ENCODE measurements at places on chromosomes 4 and X.
A peak's percentile ranks its signal among the peaks of the same experiment; 100 is the strongest.

DNA sequence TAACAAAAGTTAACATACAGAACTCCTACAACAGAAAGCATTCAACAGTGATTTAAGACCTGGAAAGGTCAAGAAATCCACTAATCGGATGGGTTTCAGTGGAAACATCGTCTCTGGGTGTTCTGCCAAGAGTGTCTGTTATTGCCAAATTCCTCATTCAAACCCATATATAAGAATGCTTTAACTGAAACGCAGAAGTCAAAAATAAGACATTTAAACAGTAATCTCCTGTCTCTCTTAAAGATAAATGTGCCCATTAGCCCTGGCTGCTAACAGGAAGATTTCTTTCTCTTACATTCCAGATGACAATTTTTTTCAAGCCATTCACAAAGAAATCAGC is 31.5 kb downstream of the DCTD start:
- DNase-seq, result no peak

DNA sequence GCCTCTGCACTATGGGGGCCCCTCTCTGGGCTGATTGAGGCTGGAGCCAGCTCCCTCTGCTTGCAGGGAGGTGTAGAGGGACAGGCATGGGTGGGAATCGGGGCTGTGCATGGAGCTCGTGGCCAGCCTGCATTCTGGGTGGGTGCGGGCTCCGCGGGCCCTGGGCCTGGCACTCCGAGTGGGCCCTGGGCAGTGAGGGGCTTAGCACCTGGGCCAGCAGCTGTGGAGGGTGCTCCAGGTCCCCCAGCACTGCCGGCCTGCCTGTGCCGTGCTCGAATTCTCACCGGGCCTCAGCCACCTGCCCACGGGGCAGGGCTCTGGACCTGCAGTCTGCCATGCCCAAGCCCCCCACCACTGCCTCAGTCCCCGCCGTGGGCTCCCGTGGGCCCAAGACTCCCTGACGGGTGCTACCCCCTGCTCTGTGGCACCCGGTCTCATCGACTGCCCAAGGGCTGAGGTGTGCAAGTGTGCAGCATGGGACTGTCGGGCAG is 681.2 kb downstream of the PDHA2 start:
- no peak for DNase-seq

DNA sequence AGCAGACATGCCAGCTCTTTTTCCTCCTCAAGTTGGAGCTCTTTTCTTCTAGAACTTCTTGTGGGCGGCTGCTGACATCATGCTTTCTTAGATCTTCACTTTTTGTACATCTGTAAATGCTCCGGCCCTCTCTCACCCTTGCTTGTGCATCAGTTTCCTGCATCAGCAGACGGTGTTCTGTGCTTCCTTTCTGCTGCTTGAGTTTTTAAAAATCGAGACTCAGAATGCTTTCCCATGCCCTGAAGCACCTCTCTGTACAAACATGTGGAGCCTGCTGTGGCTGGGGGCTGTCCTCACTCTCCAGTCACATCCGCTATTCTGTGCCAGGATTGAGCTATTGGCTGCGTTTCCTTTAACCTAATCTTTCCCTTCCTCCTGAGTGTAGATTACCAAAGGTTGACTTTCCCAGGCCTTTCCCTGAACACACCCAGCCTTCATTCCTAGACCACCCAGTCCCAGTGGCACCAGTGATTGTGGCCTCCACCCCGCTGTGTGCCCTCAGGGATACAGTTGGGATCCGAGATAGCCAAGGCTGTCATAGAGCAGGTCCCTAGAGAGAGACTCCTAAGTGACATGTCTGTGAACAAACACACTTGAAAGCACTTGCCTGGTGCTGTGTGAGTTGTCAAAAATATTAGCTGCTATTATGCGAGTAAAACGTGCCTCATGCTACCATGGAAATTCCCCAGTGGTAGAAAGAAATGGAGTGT is 41.9 kb downstream of the TNIP2 start:
- DNase-seq, result peak; percentile 48

DNA sequence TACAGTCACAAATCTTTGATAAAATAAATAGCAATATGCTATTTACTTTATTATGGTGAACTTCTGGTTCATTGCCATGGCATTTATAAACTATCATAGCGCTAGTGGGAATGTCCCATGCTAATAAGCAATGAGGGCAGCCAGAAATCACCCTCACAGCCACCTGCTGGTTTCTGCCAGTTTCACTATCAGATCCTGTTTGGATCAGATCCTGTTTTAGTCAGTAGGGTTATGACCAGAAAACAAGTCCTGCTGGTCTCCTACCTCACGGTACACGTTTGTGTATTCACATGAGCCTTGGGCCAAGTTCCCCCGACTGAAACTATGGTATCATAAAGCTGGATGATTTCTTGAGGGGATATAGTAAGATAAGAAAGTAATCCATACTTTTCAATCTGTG is 17.7 kb downstream of the FOXR2 start:
- DNase-seq, result no peak

DNA sequence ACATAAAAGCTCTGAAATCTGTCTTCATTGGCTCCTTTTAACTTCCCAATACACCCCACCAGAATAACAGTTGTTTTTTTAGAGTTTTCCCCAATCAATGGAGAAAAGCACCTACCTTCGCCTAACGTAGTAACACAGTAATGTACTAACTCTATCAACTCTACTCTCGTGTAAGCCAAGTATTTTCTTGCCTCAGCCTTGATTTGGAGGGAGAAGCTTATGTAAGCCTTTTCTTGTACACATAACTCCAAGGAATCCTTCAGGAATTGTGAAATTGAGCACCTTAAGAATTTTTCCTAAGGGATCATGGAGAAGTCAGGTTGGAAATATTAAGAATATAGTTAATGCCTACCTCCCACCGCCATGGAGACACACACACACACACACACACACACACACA is 181.2 kb downstream of the RAPGEF2 start:
- no peak for DNase-seq

DNA sequence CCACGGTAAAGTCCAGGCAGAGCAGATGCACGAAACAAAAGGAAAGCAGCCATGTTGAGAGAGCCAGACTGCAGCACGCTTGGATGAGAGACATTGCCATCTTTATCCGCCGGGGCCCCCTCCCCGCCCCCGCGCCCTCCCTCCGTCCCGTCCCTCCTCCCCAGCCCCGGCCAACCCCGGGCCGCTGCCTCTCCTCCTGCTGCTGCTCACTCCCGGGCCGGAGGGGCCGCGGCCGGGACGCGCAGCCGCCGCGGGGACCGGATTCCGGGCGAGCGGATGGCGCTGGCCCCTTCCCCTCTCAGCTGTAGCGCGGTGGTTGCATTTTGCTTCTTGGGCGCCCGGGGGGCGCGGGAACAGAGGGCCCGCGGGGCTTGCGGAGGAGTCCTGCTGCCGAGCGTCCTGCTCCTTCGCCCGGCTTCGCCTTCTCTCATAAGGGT is 542 bp downstream of the RNF150 start:
- DNase-seq, result no peak

DNA sequence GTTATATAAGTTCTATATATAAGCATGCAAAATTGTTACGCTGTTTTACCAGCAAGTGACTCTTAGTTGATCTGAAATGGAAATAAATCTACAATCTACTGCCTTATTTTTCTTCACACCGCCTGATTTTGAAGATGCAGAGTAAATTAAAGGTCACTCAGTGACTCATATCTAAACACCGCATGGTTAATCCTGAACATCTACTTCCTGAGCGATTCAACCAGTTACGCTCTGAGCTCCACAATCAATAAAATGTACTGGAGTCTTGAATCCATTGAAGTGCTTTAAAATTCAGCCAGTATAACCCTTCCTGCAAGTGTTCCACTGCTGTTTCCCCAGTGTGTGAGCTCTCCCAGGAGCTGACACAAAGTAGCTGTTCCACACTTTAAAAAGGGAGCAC is 192.8 kb downstream of the SLC7A11 start:
- no peak for DNase-seq

GRCh38 chr4:4631150-4631549 is 89.3 kb upstream of the STX18 start:
- no peak for DNase-seq

- no peak for DNase-seq
Observed at GRCh38 chr4:109186458-109186945, 116.0 kb downstream of the COL25A1 start.

DNA sequence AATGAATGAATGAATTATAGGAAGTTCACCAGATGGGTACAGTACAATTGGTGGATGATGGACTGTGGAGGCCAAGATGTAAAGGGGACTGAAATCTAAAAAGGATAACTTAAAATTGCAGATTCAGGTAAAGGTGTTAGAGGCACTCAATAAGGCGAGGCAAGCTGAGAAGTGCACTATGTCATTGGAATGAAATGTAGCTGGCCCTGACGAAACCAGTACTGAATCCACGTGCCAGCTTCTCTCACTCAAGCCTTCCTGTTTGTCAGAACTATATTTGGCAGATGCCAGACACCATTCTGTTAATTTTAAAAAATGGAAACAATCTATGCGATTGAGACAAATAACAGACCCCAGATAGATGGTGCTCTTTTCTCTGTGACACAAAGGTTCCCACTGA is 1039.1 kb upstream of the TENM3 start:
- no peak for DNase-seq

- DNase-seq, result no peak
Observed at GRCh38 chrX:148574237-148574973, 74.0 kb downstream of the AFF2 start.

DNA sequence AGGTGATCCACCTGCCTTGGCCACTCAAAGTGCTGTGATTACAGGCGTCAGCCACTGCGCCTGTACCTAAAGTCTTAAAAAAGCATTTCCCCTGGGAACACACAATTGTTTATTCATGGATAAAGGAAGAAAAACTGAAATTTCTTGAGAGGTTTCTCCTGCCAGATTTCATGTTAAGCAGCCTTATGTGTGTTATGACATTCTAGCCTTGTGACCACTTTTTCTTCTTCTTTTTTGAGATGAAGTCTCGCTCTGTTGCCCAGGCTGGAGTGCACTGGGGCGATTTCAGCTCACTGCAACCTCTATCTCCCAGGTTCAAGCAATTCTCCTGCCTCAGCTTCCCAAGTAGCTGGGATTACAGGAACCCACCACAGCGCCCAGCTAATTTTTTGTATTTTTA is 57.8 kb upstream of the PLAC8 start:
- no peak for DNase-seq

GRCh38 chrX:23937100-23937499 is 29.3 kb downstream of the CXorf58 start:
- no peak for DNase-seq

GRCh38 chr4:125732632-125733031 is 417.9 kb downstream of the FAT4 start:
- DNase-seq, result no peak

- no peak for DNase-seq
Observed at GRCh38 chr4:138669479-138670315, 345.9 kb upstream of the NOCT start.

GRCh38 chrX:110699109-110699508 is 96.5 kb downstream of the CHRDL1 start:
- DNase-seq, result no peak

DNA sequence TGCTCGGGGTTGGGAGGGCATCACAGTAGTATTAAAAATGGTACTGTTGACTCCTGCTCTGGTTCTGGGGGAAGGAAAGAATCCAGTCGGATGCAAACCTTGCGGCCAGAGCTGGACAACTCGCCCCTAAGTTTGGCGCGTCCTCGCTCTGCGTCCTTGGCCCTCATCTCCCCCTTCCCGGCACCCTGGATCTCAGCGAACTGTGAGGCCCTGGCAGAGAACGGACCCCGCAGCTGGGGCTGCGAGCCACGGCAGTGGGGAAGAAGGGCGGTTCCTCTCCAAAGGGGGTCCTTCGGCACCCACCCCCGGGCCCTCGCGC is 14.0 kb downstream of the ARHGEF6 start:
- no peak for DNase-seq

- DNase-seq, result peak; percentile 77
Observed at GRCh38 chrX:39869846-39870601, 227.7 kb downstream of the BCOR start.

DNA sequence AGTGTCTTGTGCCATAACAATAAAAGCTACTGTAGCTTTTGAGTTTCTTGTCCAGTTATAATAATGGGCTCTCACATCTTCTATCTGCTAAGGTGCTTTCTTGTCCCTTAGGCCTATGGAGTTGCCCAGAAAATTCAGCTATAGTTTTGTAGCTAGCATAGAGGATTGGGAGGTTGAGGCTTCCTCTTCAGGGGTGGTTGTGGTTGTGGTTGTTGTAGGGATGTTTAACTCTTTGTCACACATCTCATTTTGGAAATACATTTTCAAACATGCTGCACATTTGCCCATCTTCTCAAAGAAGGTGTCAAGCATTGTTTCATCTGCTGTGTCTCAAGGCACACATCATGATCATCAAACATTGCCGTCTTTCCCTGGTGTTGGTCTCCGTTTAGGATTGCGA is 65.0 kb downstream of the ATXN3L start:
- no peak for DNase-seq

DNA sequence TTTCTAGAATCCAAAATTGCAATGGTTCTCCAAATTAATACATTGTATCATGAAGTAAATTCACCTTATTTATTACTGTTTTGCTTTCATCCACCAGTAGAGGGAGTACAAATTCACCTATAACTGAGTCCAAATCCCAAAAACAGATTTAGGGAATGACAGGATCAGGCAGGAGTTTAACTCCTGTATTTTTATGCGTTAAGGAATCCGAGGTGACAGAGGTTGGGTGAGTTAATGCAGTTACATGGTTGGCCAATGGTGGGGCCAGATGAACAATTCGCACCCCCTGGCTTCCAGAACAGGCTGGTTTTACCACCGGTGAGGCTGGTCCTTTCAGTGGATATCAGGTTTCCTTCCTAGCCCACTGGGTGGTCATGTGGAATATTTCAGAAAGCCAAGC is 82.4 kb downstream of the MTNR1A start:
- DNase-seq, result no peak

- no peak for DNase-seq
Observed at GRCh38 chr4:99625369-99625768, 32.3 kb downstream of the C4orf54 start.

DNA sequence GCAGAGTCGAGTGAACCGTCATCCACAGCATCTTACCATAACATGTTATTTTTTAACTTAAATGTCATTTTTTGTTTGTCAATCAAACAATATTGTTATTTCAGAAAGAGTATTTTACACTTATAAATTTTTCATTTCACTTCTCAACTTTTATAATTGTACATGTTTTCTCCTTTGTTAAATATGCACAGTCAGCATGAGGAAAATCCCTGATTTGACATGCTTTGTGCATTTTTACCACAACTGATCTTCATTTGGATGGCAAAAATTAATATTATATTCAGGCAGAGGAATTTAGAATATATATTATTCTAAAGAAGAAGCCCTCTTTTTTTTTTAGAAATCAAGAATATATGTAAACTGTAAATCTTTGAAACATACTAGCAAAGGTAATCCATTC is 958.0 kb upstream of the PCDH7 start:
- DNase-seq, result no peak

- peak; percentile 75 for DNase-seq
Observed at GRCh38 chrX:107672955-107673378, 44.7 kb downstream of the PRPS1 start.

DNA sequence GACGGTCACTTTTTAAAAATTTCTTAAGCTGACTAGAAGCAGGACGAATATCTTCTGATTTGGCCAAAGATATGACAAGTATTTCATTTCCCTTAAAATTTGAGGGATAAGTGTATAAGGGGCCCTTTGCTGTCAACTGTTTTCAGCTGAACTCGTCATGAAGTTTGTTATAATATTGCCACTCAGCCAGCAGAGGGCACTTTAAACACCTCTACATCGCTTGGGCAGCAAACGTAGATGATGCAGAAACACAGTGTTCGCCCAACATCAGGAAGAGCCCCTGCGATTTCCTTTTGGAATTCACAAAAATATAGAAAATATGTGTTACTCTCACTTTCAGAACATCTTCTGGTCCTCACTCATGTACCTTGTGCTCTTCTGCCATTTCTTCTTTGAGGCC is 435.7 kb upstream of the FMR1 start:
- DNase-seq, result peak; percentile 2
